GM19239 (cell line): ENCODE measurements at places on chromosomes 3 and 15.

GRCh38 chr3:105367063-105367405 lies 325 bp downstream of the ALCAM start:
- no peak for DNase-seq

GRCh38 chr15:58444658-58445332 lies 13.0 kb downstream of the LIPC start:
- DNase-seq: no peak

DNA sequence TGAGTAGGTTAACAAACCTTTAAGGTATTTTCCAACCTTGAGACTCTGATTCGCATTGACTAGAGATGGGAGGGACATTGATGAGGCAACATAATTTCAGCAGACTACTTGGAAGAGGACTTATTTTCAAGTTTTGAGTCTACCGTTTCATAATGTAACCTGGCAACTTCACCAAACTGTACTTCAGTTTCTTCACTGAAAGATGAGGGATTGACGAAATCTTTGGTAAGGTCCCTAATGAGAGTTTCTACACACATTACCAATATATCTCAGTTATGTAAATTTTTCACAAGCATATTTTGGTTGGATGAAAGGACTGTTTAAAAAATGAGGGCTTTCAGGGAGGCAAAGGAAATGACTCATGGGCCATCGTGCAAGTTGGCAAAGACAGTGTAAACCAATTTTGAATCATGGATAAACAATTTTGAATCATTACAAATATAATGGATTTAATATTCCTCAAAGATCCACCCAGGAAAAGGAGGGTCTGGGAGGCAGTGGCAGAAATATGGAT lies 28.7 kb upstream of the SEMA6D start:
- DNase-seq: no peak

GRCh38 chr15:20645956-20646355 lies 104.4 kb upstream of the GOLGA6L6 start:
- DNase-seq: no peak

- DNase-seq: no peak
Observed at GRCh38 chr15:56844892-56845291, 73.6 kb upstream of the TCF12 start.

- no peak for DNase-seq
Observed at GRCh38 chr3:142211034-142211433, 14.4 kb downstream of the GK5 start.
